ENCODE measurements at places on chromosomes 13 and 19. TPM values are rescaled to one million over a fixed set of nuclear protein-coding genes. Genes with fewer than 3 reads are reported as not detected.

DNA sequence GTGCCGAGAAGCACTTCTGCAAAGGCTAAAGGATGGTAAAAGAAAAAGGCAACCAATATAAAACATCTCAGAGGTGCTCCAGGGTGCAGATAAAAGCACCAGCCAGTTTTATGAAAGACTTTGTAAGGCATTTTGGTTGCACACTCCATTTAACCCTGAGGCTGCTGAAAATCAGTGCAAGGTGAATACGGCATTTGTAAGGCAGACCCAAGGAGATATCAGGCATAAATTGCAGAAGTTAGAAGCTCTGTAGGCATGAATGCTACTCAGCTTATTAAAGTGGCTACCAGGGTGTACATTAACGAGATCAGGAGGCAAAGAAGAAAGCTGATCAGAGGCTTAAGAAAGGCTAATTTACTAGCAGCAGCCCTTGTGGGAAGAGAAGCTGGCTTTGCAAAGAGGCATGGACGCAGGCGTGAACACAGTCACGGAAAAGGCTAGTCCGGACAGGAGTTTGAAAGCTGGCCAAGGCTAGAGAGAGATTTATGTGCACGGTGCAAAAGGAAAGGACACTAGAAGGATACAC, 99.6 kb downstream of the ZNF429 start:
- DNase-seq = peak; percentile 39

DNA sequence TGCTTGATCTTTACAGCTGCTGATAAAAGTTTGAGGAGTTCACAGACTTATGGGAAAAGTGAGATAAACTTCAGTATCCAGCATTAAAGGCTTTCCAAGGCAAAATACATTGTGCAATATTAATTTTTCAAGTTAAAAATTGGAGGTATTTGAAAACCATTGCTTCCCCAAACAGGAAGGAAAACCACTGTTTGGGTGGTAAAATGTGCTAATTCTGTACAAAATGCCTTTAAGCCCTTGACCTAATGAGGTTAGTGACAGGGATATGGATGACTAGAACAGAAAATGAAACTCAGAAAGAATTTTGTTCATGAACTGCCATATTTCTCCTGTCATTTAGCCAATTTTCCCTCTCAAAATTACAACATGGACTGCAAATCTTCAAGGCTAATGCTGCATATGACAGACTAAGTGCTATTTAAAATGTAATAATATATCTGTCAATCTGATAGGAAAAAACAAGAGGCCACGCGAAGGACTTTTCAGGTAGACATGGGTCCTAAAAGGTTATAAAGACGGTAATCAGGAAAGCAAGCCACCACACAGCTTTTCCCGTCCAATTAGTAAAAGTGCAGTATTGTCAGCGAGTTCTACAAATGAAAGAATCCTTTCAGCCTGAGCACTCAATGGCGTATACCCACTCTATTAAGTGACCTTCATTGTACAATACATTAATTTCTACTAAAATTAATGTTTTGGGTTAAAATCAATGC, 212.8 kb downstream of the ENOX1 start:
- peak; percentile 80 for DNase-seq

DNA sequence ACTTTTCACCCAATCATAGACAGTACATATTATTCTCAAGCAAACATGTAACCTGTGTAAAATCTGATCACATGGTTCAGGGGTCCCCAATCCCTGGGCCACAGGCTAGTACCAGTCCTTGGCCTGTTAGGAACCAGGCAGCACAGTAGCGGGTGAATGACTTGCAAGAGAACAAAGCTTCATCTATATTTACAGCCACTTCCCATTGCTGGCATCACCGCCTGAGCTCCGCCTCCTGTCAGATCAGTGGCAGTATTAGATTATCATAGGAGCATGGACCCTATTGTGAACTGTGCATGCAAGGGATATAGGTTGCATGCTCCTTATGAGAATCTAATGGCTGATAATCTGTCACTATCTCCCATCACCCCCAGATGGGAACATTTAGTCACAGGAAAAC, 133.1 kb downstream of the MAB21L1 start:
- no peak for DNase-seq

DNA sequence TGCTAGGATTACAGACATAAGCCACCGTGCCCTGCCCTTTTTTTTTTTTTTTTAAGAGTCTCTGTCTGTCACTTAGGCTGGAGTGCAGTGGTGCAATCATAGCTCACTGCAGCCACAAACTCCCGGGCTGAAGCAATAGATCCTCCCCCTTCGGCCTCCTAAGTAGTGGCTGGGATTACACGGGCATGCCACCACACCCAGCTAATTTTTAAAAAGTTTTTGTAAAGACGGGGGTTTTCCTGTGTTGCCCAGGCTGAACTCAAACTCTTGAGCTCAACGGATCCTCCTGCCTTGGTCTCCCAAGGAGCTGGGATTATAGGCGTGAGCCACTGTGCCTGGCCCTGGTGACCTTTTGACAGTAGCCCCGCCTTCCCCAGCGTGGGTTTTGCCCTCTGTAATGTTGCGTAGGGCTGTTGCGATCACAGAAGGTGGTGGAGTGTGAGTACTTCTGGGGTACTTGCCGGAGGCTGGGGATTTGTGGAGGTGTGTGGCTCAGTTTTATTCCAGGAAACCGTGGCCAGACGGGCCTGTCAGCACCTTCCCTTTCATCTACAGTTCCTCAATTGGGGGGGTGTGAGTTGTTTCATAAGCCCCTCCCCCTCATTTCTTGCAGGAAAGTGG, 11.6 kb upstream of the RETN start:
- peak; percentile 58 for DNase-seq

- DNase-seq = peak; percentile 88
Measured at GRCh38 chr19:7427944-7428343, 60.9 kb downstream of the PEX11G start.

DNA sequence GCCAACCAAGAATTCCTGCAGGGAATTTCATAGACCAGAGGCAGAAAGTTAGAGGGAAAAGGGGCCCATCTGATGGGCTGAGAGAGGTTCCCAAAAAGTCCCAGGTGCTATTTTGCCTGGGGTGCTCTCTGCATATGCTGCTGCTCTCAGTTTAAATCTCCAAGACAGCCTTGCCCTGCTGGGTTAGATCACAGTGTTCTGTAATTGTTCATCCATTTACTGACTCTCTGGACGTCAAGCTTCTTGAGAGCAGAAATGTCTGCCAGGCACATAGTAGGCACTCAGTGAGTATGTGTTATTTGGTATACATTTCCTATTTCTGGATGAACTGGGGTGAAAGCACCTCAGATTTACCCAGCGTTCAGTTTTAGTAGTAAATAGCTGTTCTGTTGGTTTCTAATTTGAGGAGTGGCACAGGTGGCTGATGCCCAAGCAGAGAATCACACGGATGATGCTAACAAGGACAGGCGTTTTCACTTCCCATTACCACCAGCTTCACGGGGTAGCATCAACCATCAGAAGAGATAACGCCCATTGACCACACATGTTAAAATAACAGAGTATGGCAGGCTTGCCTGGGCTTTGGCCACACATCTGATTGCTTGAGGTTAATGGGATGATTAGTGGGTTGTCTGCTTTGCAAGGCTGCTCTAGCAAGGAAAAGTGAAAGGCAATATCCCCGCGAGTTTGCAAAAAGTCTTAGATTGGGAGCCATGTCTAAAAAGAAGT, 161.1 kb downstream of the SLC7A1 start:
- DNase-seq = no peak

GRCh38 chr19:36420961-36421748, 2.7 kb upstream of the ZFP82 start:
- peak; percentile 53 for DNase-seq

- DNase-seq = no peak
Measured at GRCh38 chr13:99344610-99345208, 37.5 kb upstream of the GPR183 start.

DNA sequence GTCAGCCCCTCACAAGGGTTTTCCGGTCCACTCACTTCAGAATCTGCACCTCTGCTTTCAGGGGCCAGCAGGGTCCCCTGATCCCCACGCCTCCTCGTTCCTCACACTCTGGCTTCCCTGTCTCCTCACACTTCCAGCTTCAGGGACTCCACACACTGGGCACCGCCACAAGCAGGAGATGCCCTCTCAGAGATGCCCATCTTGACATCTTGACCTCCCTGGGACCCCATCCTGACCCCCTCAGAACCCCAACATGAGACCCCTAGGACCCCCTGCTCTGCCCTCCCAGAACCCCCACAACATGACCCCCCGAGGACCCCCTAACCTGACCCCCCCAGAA, 2.7 kb downstream of the MAP2K2 start:
- no peak for DNase-seq

- DNase-seq = no peak
Measured at GRCh38 chr13:66842766-66843165, 387.4 kb downstream of the PCDH9 start.

DCLK1 gene
- 0.86 TPM for total RNA-seq

SNRNP70 gene
- 117 TPM for total RNA-seq

DNA sequence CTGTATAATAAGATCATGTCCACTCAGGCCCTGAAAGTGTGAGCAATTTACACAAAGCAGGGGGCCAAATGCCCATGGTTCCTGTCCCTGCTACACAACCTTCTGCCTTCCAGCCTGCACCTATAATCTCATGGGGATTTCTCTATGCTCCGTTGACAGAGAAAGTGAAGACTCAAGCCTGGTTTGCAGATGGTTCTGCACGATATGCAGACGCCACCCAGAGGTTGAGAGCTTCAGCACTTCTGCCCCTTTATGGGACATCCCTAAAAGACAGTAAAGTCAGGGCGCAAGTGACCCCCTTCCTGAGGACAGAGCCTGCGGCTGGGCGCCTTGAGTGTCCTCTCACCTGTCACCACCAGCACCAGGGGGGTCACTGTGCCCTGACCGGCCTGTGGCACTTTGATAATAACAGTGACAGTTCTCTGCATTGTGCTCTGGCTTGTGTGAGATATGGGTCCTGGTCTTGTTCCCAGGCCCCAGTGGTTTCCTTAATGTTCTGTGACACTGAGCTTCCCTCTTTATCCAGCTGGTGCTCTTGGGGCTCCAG, 15.1 kb downstream of the LILRA5 start:
- DNase-seq = no peak

DNA sequence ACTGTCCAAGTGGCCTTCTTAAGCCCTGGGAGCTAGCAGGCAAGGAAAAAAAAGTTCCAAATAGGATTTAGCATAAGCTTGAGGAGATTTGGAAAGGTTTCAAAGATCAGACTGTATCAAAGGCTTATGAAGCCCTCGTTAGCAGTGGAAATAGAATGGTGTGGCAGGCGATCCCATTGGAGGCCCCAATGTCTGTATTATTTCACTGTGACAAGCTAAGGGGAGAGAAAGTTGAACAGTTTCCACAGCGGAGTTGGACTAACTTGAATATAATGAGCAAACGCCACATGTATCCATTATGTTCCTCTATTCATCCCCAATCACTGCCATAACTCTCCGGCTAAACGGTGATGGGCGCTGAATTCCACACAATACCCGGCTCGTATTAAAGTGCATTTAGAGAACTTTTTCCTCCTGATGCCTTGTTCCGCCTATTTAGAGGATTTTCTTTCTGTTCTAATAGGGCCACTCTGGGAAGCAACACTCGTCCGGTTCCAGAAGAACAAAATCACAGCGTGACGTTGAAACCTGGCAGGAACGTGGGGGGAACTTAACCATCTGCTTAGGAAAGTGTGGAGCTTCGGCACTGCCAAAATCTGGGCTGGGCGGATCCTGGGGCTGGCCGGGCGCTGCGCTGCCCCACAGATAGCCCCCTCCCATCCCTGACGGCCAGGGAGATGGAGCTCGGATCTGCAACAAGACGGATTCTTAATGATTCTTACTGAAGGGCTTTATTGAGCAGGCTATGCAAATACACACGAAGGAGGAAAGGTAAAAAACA, 1.0 kb upstream of the PCDH8 start:
- no peak for DNase-seq

GRCh38 chr19:3533563-3534216, 5.3 kb upstream of the TEKTIP1 start:
- DNase-seq = no peak

SIGLEC8 gene
- total RNA-seq = not detected

DNA sequence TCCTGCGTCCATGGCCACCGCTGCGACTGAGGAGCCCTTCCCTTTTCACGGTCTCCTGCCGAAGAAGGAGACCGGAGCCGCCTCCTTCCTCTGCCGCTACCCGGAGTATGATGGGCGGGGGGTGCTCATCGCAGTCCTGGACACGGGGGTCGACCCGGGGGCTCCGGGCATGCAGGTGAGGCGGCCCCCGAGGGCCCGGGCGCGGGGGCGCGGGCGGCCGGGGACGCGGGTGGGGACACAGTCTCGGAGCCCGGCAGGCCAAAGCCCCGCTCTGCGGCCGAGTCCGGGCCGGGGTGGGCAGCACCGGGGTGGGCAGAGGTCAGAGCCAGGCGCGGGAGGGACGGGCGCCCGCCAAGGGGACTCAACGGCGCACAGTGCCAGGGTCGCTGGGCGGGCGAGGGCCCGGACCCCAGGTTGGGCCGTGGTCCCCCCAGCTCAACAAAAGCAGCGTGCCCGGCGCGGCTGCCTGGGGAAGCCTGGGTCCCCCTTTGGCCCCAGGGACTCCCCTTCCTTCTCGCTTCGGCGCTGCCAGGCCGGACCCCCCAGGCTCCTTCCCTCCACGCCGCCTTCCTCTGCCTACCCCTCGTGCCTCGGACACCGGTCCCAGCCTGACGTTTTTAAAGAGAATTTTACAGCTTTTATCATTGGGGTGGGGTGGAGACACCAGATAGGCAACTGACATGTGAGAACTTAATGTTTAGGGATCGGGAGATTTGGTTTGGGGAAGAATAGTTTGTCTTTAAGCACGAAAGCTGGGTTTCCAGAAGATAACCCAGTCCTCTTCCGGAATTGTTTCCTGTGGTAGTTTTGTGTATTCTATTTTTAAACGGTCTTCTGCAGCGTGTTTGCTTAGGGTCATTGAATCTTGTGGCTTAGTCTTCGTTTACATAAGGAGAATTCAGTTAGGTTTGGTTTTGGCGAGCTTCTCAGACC, 509 bp downstream of the TPP2 start:
- peak; percentile 61 for DNase-seq

DNA sequence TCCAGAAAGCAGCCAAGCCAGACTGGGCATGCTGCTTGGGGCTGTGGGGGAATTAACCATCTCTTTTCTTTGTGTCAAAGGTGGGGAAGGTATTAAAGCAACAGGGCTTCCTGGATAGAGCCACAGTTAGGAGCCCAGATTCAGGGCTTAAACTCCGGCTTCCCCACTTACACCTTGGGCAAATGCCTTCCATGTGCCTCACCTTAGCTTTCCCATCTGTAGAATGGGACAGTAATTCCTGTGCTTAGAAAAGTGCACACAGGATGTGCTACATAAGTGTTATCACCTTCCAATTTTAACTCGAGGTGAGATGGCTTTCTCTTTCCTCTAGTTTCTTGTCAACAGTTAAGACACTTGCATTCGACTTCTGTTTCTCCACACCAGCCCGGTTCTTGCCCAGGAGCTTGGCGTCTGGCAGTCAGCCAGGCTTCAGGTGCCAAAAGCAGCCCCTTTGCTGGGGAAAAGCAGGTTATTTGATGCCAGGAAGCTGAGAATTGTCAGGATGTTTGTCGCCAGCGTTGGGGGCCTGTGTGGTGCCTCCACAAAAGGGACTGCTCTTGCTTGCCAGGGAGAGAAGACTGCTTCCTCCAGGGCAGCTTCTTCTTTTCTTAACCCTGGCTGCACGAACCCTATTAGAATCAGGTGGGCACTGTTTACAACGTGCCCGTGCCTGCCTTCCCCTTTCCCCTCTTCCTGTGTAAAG, 79.2 kb downstream of the SIPA1L3 start:
- DNase-seq = no peak

Data from fibroblast of villous mesenchyme (primary cell).